Activated CD4-positive, alpha-beta T cell treated with anti-CD3 and anti-CD28 coated beads for 24 hours (primary cell): ENCODE measurements at places on chromosomes 16 and 17.

DNA sequence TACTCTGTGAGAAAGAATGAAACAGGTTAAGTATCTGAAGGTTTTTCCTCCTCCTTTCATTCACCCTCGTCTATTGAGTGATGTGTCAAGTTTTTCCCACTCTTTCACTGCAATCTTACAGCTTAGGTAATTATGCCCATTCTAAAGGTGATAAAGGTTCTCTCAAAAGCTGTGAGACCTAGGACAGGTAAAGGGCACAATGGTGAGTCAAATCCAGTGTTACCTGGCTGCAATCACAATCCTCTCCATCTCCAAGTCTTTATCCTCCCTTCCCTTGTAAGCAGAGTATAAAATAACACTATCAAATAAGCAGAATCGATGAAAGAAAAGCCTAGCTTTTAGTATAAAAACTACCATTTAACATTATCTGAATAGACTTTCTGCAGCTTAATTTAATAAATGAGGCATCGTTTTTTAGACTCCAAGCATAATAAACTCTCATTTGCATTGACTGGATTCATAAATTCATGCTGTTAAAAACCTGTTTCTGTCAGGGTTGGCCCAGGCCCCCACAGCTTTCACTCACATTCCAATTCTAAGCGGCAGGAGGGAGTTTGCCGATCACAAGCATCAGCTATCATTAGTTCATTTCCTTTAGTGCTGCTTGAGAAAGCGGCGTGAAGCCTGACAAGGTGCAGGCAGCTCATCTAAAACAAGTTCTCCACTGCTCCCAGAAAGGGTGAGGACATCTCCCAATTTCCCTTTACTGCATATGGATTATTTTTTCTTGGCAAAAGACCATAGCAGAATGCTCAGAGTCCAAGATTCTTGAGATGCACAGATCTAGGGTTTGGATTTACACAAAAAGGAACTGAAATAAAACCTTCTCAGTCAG is 67.8 kb downstream of the CDH8 start:
- DNase-seq: no peak

DNA sequence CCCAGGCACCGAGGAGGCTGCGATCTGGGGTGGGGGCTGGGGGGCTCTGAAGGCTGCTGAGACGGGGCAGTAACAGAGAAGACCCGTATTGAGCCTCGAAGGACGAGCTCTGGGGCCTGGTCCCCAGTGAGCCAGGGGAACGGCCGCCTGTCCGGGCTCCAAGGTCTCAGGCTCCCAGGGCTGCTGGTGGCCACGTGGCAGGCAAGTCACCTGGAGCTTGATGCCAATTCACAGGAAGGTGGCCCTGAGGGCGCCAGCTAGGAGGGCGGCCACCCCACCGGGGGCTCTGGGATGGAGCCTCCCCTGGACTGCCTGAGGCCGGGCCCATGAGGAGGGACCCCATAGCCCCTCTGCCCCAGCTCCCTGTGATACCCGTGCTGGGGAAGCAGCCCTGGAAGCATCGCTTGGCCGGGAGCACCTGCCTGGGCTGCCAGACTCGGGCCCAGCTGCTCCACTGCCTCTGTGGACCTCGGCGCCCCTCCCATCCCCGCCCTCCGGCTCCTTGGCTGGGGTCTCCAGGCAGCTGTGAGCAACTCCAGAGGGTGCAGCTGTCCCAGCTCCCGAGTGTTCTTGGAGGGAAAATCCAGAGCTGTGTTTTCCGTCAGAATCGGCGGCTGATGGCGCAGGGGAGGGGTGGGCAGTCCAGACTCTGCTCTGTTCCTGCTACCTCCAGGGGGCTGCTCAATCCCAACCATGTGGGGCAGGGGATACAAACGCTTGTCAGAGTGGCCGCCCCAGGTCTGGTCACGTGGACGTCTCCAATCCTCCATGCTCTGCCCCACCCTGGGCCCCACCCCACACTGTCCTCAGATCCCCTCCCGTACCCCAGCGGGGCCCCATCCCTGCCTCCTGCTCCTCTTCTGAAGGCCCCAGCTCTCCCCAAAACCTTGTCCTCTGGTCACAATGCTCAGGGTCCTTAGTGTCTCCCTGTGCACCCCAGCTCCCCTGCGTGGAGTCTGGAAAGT is 67.2 kb upstream of the GNG13 start:
- no peak for DNase-seq

DNA sequence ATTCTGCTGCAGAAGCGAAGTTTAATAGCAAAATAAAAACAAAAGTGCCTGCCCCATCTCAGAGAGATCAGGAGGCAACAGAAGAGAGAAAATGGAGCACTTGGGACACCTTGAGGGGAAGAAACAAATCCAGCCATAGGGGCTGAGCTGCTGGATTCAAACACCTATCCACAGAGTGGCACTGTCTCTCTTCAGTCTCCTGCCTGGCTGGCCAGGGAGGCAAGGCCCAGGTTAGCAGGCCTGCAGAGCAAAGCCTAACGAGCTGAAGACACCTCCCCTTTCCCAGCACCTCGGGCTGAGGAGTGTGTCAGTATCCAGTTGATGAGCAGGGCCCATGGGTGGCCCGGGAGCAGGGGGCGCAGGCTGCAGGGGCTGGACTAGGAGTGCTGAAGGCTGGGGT is 8.8 kb upstream of the KRT31 start:
- DNase-seq: no peak

GRCh38 chr17:76487451-76488192 is 13.6 kb downstream of the RHBDF2 start:
- no peak for DNase-seq

GRCh38 chr17:56810343-56810742 is 23.4 kb downstream of the C17orf67 start:
- no peak for DNase-seq
